Femur (tissue), 1 donor: ENCODE measurements at places on chromosomes 6 and 20.

DNA sequence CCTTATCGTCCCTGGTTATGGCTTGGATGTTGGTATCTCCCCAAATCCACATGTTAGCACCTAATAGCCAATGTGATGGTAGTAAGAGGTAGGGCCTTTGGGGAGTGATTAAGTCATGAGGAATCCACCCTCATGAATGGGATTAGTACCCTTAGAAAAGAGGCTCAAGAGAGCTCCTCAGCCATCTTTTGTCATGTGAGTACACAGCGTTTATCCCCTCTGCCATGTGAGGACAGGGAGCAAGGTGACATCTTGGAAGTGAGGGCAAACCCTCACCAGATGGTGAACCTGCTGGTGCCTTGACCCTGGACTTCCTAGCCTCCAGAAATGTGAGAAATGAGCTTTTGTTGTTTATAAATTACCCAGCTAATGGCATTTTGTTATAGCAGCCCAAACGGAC, 16.1 kb upstream of the SIRPB2 start:
- no peak for DNase-seq

- DNase-seq, result no peak
Observed at GRCh38 chr20:10707068-10707467, 33.3 kb upstream of the JAG1 start.

DNA sequence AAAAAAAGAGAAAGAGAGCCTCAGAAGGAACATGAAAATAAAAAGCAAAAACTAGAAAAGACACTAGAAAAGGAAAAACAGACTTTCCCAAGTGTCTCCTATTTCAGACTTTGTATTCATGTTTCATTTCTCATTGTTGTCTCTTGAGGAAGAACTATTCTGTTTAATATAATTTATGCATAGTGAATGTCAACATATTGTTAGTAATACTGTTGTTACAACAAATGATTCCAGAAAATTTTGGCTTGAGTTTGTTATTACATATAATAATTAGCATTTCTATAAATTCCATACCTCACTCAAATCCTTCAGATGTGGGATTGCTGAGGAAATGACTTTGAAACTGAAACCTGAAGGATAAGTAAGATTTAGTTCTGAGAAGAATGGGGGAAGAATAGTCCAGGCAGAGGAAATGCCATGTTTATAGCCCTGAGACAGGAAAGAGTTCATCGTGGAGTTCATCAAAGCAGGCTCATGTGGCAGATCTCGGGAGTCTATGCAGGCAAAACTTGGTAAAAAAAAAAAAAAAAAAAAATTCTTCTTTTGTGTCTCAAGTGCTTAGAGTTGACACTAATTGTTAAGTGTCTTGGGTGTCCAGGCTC, 53.1 kb upstream of the EIF2S2 start:
- DNase-seq, result no peak

DNA sequence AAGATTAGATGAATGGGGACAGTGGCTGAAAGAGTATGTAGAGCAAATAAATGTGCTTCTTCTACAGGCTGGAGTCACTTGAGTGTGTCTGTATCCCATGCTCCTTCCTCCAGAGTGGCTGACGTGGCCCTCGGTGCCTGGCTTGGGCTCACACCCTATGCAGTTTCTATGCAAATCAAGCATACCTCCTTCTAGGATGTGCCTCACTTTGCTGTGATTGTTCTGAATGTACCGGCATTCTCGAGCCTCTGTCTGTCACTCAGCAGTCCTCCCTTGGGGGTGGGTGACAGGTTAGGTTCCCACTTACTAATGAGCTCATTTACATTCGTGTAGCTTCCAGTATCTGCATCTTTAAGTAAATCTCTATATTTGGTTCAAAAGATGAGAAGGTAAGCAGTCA, 55.1 kb upstream of the HDDC2 start:
- no peak for DNase-seq

DNA sequence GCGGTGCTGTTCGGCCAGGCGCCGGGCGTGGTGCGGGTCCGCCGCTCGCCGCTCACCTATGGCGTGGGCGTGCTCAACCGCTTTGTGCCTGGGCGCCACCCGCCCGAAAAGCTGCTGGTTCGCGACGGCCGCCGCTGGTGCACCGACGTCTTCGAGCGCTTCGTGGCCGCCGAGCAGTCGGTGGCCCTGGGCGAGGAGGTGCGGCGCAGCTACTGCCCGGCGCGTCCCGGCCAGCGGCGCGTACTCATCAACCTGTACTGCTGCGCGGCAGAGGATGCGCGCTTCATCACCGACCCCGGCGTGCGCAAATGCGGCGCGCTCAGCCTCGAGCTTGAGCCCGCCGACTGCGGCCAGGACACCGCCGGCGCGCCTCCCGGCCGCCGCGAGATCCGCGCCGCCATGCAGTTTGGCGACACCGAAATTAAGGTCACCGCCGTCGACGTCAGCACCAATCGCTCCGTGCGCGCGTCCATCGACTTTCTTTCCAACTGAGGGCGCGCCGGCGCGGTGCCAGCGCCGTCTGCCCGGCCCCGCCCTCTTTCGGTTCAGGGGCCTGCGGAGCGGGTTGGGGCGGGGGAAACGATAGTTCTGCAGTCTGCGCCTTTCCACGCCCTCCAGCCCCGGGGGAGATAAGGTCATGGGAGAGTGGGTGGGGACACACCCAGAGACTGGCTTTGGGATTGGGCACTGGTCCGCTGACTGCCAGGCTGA, 15.7 kb downstream of the ADISSP start:
- DNase-seq, result peak; percentile 51

- DNase-seq, result no peak
Observed at GRCh38 chr6:33912195-33912594, 108.4 kb upstream of the MLN start.

DNA sequence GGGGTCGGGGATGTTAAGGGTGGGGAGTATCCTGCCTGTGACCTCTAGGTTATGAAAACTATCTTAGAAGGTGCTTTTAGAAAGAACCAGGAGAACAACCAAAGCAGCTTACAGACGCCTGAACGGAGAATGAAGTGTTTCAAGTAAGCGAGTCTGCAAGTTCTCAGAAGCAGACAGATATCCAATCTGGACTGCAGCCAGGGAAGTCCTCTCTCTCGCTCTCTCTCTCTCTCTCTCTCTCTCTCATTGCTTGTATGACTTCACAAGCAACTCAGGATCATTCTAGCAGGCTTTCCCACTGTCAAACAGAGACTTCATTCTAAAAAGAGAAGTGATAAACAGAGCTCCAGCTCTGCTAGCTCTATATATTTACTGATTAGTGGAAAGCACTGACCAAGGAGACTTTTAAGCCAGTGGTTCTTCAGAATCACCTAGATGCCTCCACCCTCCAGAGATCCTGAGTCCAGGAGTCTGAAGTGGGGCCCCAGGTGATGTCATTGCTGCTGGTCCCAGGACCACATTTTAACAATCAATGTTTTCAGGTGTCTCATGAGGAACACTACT, 6.0 kb downstream of the TCF21 start:
- no peak for DNase-seq

DNA sequence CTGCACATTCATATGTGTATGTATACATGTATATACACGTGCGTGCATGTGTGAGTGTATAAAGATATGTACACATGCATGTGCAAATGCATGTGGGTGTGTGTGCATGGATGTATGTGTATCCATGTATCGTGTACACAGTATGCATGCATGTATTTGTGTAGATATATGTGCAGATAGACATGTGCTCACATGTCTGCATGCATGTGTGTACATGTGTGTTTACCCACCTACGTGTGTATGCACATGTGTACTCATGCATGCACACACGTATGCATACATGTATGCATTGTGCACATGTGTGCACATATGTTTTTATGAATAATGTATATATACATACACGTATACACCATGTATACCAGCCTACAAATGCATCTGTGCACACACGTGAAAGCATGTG, 80.3 kb upstream of the ZNF322 start:
- DNase-seq, result no peak

DNA sequence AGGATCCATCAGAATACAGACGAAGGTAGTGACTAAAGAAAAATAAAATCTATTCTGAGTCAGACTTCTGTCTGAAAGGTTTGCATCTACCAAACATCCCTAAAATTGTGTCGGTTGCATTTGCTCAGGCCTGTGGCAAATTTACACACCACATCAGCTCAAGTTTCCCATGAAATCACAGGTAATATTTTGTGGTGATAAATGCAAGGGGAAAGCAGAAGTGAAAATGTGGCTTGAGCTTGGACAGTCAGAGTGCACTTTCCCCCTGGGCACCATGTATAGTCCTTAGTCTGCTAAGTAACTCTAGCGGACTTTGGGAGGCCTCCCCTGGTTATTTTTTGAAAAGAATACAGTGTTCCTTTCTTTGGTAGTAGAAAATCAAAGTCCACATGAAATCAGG, 159.1 kb downstream of the PKHD1 start:
- no peak for DNase-seq

DNA sequence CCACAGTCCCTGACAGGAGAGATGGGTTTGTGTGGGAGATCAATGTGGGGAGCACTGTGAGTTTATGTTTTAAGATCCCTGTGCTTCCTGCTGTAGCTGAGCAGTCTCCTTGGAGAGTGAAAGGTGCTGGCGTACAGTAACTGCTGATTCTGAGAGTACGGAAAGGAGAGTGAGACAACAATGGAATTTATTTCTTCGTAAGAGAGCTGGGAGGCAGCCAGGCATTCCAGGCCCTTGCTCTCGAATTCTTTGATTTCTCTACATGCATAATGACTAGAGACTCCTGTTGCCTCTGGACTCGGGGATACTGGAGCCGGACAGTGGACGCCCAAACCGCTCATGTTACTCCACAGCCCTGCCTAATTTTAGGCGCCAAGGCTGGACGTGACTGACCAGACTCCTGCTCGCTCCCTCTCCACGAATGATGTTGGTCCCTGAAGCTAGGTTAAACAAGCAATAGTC, 131.0 kb upstream of the PHACTR1 start:
- DNase-seq, result peak; percentile 25

- DNase-seq, result no peak
Observed at GRCh38 chr20:32352121-32352720, 5.9 kb upstream of the ASXL1 start.

- no peak for DNase-seq
Observed at GRCh38 chr20:23091721-23092383, 5.7 kb upstream of the CD93 start.

- DNase-seq, result no peak
Observed at GRCh38 chr20:12203981-12204380, 286.3 kb downstream of the BTBD3 start.

DNA sequence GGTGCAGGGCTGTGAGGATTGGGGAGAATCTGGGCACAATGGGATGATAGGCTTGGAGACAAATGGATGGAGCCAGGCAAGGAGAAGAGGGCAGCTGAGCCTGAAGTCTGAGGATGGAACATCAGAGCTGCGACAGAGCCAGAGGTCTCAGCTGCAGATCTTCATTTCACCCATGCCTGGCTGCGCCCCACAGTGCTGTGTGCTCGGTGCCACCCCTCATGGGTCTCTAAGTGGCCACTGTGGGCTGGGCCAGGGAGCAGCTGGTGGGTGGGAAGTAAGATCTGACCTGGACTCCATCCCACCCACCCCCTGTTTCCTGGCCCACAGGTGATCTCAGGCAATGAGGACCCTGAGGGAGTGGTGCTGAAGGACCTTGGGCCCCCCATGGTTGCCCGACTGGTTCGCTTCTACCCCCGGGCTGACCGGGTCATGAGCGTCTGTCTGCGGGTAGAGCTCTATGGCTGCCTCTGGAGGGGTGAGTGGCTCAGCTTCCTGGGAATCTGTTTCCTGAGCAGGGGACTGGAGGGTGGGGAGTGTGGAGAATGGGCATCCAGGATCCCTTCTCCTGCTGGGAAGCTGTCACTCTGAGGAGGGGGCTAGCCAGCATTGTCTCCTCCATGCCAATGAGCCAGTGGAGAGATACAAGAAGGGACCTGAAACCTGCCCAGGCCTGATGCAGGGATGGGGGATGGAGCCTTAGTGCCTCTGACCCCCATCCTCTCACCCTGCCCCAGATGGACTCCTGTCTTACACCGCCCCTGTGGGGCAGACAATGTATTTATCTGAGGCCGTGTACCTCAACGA, 6.5 kb downstream of the DDR1 start:
- DNase-seq, result no peak

GRCh38 chr6:67935976-67936477, 699.1 kb upstream of the ADGRB3 start:
- DNase-seq, result no peak

DNA sequence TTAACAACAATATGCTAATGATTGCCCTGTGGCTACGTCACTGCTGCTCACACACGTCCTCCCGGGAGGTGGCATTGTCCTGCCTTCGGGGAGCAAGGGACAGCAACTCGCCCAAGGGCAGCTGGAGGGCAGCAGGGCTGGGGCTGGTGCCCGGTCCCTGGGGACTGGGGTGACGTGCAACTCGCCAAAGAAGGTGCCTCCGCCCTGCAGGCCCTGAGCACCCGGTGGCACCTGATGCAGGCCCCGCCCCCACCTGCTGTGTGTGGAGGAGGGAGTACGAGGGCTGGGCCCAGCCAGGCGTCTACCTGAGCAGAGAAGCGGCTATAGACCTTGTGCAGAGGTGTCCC, 64.8 kb upstream of the SLCO4A1 start:
- DNase-seq, result no peak

GRCh38 chr6:27096834-27097511, 150.5 kb upstream of the PRSS16 start:
- peak; percentile 24 for DNase-seq

DNA sequence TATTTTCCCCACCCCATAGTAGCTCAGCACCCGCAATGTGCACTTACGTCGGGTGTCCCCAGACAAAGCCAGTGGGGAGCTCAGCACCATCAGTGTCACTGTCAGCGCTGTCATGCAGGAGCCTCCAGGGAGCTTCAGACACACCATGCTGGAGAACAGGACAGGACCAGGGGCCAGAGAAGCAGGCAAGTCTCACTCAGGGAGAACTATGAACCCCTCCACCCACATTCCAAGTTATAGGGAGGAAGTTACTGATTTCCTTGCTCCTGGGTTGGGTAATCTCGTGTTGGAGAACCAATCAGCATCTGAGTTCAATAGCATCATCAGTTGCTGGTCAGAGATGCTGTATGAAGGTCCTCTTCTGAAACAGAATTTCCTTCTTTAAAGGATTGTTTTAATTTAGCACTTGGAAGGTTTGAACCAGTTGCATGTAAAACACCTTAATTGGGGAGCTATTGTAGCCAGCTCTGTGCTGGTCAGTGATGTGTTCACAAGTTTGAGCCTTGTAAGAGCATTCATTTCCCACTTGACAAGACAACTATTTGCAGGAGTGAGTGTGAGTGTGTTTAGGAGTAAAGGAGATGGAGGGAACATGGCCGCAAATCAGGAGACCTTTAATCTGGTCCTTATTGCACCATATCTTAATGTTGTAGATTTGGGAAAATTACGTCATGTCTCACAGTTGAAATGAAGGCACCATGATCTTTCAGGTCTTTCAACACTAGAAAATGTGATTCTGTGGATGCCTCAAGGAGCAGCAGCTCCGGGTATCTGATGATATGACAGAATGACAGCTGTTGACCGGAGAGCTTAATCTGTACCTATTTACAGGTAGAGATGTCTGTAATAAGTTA, at the start of gene HLA-DRB1:
Gene HLA-DRB1 (minus strand): TSS at position 253 of the 854 bp plus-strand sequence. CDS start 106 bp downstream, at position 147.
- DNase-seq, result peak; percentile 20

GRCh38 chr6:87899499-87900147, 148.0 kb upstream of the SPACA1 start:
- no peak for DNase-seq

DNA sequence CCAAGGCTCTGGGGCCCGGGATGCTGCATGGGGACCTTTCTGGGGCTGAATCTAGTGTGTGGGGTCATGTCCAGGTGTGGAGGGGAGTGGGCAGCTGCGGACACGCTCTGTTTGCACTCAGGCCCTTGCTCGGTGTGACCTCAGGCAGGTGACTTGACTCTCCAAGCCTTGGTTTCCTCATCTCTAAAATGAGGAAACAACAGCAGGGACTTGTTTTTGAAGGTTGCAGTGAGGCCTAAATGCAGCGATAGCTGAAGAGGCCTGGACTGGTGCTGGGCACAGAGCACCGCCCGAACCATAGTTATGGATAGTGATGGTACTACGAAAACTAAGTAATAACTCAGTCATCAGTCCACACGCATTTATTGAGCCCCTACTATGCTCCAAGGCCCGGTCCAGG, 91.8 kb downstream of the NOL4L start:
- DNase-seq, result peak; percentile 13
